Cortex of kidney (tissue), 1 donor: ENCODE measurements at places on chromosomes 13 and 19.

DNA sequence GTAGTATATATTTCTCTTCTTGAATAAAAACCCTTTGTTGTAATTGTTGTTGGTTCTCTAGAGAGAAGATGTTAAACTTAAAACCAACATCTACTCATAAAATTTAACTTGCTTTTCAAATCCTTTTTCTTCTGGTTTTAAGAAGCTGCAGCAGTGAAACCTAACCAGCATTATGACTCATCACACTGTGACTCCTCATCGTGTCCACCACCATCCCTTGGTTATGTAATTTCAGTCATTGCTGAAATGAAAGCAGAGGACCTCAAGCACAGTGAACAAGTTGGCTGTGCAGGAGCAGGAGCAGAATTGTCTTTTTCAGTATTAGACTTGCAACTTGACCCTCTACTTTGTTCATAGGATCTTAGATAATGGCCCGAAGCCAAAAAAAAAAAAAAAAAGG is 64.9 kb upstream of the HTR2A start:
- DNase-seq: no peak

DNA sequence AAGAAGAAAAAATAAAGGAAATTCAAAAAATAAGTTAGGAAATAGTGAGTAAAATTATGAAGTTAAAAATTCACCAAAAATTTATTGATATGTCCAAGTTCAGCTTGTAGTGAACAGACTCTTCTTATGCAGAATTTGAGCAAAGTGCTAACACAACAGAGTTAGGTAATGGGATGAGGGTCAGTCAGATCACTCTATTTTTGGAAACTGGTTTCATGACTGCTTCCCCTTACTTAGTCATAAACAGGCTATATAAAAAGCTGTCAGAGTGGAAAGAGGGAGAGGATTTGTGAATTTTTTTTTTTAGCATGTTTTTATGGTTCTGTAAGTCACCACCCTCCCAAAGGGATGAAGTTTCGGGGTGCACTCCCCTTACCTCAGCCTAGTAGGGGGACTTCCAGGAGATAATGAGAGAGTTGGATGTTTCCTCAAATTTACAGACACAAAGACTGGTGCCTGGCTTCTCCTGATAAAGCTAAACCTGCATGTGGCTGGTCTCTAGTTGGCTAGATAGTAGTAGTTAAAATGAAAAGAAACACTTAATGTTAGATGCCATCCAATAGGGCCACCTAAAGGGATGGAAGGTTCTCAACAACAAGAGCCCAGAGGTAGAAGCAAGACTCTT is 4.5 kb downstream of the CPB2 start:
- no peak for DNase-seq

GRCh38 chr19:46460981-46461380 is 10.4 kb downstream of the PNMA8A start:
- no peak for DNase-seq

GRCh38 chr19:51020988-51021651 is 1.6 kb upstream of the KLK10 start:
- no peak for DNase-seq

GRCh38 chr19:52343548-52343947 is 7.5 kb downstream of the ZNF610 start:
- DNase-seq: no peak

DNA sequence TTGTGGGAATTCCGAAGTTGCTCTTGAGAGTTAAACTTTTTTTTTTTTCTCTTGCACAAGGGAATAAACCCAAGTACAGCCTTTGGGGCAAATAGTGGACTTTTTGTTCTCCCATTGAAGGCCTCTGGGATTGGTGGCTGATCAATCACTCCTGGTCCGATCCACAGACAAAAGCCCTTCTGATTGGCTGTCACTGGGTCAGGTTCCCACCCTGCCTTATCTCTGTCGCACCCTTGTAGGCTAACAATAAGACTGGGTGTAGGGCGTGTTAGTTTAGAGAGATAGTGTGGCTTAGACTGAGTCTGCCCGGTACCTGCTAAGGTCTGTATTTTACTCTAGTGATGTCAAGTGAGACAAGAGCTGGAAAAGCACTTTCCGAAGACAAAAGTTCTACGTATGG is 380.8 kb downstream of the NDFIP2 start:
- no peak for DNase-seq

GRCh38 chr13:44259045-44260027 is 114.3 kb upstream of the SERP2 start:
- no peak for DNase-seq

GRCh38 chr19:10805758-10806247 is 30.2 kb downstream of the TMED1 start:
- DNase-seq: no peak

- DNase-seq: no peak
Measured at GRCh38 chr13:95552539-95553441, at the start of gene CLDN10. Gene CLDN10 (plus strand): TSS chr13:95552720. CDS start chr13:95552754, 34 bp downstream.

DNA sequence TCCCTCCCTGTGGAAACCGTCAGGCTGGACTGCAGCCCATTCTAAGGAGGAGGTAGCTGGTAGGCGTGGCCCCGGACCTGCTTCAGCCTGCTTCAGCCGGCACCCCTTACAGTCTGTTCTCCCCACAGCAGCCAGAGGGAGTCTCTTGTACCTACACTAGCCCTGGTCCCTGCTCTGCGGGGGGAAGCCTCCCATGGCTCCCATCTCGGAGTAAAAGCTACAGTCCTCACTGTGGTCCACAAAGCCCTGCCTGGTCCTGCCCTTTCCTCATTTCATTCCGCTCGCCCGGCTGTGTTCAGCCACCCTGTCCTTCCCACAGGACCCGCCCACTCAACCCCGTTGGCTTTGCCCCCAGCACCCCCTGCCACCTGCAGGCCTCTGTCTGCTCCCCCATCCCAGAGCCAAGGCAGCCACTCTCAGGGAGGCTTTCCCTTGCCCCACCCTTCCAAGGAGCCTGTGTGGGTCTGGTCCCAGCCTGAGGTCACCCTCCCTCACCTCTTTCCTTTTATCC is 1.3 kb downstream of the PGLYRP1 start:
- no peak for DNase-seq

DNA sequence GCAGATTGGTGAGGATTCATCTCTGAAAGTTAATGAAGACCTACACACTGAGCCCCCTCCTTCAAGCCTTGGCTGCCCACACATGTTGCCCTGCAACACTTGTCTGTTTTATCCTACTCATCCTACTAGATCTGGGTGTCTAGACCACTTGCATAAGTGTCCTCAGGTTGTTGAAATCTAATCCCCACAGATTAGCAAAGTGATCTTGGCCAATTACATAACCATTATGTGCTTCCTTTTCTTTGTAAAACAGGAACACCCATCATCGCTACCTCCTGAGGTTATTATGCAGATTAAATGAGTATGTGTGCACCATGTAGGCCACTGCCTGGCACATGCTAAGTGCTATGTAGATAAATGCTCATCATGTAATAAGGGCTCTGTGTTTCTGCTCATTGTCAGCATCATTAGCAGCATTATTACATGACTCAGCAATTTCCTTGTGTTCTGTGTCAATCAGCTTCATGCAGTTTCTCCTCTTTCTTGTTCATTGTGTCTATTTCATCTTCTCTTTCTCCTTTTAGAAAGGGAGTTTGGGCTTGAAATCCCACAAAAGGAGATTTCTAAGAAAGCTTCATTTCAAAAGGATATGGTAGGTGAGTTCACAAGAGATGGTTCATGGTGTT is 15.1 kb downstream of the ZNF175 start:
- DNase-seq: no peak

- DNase-seq: no peak
Measured at GRCh38 chr19:57105976-57106721, 13.6 kb upstream of the USP29 start.

DNA sequence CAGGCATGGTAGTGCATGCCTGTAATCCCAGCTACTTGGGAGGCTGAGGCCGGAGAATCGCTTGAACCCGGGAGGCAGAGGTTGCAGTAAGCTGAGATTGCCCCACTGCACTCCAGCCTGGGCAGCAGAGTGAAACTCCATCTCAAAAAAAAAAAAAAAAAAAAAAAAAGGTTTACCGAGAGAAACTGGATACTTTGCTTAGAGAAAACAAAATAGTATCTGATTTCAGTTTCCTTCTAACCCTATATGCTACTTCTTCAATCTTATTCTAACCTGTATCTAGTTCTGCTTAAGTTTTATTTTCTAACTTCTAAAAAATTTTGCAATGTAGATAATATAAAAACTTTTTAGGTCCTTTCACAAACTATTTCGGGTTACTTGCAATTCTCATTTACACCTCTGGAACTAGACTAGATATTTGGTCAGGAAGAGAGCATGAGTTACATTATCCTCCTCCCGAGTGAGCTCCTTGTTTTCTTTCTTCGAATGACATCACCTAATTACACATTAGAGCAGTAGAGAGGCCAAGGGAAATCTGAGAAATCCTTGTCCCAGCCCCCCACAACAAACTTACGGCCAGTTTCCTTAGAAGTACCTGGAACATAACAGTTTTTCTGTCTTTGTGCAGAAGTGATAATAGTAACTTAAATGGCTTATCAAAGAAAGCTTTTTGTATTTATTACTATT is 128.9 kb downstream of the B3GLCT start:
- no peak for DNase-seq

DNA sequence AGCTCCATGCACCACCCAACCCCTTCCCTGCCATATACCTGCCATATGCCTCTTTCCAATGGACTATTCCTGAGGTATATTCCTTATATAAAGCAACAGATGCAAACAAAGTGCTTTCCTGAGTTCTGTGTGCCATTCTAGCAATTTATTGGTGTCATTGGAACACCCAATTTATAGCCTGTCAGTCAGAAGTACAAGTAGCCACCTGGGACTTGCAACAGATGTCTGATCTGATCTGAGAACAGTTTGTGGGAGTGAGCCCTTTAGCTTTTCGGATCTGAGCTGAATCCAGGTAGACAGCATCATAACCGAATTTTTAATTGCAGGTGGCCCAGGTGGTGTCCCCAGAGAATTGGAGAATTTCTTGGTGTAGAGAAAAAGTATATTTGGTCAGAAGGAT is 963 bp upstream of the FPR3 start:
- DNase-seq: no peak

DNA sequence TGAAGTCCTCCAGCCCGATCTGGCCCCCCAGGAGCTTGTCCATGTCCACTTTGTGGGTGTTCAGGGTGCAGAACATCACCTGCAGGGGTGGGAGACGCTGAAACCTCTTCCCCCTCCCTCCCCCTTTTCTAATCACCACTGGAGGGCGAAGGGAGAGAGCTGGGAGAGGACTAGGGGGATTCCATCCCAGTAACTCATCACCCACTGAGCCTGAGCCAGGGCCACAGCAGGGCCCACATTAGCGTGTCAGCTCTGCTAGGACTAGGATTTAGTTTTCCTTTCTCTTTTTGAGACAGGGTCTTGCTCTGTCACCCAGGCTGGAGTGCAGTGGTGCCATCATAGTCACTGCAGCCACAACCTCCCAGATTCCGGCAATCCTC is 5.5 kb upstream of the PTGER1 start:
- DNase-seq: no peak

GRCh38 chr19:33259539-33259938 is 33.9 kb upstream of the SLC7A10 start:
- DNase-seq: no peak

- no peak for DNase-seq
Measured at GRCh38 chr19:32224371-32225244, 120.8 kb upstream of the ZNF507 start.

- no peak for DNase-seq
Measured at GRCh38 chr19:3152419-3152780, 16.6 kb downstream of the GNA15 start.

- DNase-seq: no peak
Measured at GRCh38 chr19:42032431-42032830, 37.6 kb downstream of the GRIK5 start.

GRCh38 chr19:2691951-2692350 is 10.5 kb downstream of the GNG7 start:
- no peak for DNase-seq

GRCh38 chr13:112965573-112966115 is 3.4 kb upstream of the MCF2L start:
- DNase-seq: no peak

GRCh38 chr13:112703449-112704284 is 13.8 kb downstream of the ATP11A start:
- DNase-seq: no peak

- no peak for DNase-seq
Measured at GRCh38 chr19:397941-398706, 10.8 kb downstream of the C2CD4C start.

DNA sequence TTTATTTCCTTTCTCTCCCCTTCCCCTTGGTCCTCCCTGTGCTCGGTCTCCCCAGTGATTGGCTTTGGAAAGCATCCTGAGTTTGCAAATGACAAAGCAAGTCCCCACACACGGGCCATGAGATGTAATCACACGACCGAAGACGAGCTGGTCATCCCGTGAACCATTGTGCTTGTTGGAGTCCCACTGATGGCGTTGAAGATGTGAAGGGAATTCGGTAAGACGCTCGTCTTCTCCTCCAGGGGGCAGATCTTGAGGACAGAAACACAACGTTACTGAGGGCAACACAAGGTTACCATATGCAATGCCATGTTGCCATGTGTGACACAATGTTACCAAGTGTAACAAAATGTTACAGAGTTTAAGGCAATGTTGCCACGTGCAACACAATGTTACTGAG is 42.0 kb upstream of the SLC15A1 start:
- DNase-seq: no peak

DNA sequence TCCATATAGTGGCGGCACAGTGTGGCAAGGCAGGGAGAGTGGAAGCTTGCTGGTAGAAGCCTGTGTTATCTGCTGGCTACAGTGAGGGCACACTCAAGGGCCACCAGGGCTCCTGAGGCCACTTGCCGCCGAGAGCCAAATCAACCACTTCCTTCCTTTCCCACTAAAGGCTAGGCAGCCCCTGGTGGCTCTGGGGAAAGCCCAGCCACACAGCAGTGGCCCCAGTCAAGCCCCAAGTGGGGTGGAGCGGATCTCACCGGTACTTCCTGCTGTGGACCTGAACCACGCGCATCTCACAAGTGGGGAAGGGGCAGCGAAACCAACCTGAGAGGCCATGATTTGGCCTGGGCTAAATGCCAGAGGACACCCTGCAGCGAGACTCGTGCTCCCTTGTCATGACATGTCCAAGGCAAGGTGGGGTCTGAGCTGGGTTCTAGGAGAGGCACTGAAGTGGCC is 21.9 kb upstream of the SLC35E1 start:
- no peak for DNase-seq

DNA sequence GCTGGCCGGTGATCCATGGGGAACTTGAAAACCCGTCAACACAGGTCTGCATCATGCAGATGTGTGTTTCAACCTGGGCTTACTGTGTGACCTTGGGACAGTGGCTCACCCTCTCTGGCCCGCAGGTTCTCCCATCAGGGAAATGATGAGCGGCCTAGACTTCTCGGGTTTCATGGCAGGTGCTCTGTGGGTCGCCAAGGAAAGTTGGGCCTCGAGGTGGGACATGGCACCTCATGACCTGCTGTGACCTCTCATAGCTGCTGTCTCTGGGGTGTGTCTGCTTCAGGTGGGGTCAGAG is 50.8 kb upstream of the NFIC start:
- no peak for DNase-seq

DNA sequence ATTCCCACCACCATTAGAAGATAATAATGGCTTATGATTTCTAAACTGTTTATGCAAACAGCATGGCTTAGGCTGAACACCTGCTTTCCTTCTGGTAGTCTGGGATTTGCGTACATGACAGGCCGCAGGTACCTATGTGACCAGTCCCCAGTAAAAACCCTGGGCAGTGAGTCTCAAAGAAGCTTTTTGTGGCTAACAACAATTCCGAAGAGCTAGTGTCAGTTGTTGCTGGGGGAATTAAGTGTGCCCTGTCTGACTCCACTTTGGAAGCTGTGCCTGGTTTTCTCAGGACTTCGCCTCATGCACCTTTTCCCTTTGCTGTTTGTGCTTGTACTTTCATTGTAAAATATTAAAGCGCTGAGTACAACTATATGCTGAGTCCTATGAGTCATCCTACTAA is 250.2 kb upstream of the MIR17HG start:
- no peak for DNase-seq

GRCh38 chr19:18021121-18021755 is 13.3 kb downstream of the ARRDC2 start:
- DNase-seq: no peak
